ENCODE measurements at places on chromosomes 3 and 15.

- peak; percentile 21 for DNase-seq
Measured at GRCh38 chr3:160564949-160565441, 376 bp downstream of the KPNA4 start.

GRCh38 chr3:159764490-159765029 is 224.1 kb upstream of the IL12A start:
- DNase-seq, result no peak

- peak; percentile 19 for DNase-seq
Measured at GRCh38 chr3:51642462-51642861, 28.6 kb upstream of the TEX264 start.

DNA sequence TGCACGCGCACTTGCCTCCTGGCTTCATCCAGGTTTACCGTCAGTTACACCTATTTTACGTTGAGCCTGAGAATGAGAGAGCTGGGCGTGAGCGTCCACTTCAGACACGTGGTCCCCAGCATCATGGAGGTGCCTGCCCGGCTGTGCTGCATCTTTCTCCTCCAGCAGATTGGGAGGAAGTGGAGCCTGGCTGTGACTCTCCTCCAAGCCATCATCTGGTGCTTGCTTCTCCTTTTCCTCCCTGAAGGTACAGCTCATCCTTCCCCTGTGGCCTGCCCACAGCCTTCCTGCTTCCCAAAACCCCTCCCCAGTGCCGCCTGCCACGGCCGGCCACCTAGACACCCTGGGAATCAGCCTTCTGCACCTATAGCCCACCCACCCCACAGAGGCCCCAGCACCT is 31.6 kb downstream of the SLC22A14 start:
- DNase-seq, result no peak

DNA sequence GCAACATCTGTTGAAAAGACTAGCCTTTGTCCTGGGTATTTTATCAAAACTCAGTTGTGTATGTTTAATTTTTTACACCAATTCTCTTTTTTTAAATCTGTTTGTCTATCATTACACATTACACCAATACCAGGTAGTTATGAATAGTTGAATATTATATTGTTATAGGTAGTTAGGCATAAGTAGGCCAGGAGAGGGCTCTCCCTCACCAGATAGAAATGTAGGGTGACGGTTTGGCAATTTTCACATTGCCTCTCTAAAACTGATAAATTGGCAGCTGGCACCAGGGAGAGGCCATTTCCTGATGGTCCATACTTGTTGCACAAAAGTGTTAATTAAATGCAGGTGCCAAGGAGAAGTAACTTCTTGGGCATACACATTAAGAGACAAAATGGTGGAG is 483.1 kb upstream of the EPHA6 start:
- DNase-seq, result peak; percentile 42

- no peak for DNase-seq
Measured at GRCh38 chr3:135460273-135460672, 505.3 kb upstream of the PPP2R3A start.

- DNase-seq, result no peak
Measured at GRCh38 chr3:44175070-44175469, 66.6 kb upstream of the TOPAZ1 start.

DNA sequence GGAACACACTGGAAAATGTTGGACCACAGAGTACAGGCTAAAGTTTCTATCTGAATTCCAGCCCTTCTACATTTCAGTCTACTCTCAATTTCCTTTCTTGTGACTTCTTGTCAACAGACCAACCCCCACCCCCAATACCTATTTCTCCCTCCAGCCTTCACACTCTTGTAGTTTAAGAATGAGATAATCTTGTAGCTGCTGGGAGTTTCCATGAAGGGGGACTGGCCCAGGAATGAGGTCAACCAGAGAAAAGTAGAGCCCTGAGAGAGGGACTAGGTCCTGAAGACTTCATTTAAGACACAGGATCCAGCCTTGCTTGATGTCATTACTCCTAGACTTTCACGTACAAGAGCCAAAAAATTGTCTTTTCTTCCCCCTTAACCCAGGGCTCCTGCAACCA is 29.5 kb upstream of the FAM107A start:
- DNase-seq, result no peak

DNA sequence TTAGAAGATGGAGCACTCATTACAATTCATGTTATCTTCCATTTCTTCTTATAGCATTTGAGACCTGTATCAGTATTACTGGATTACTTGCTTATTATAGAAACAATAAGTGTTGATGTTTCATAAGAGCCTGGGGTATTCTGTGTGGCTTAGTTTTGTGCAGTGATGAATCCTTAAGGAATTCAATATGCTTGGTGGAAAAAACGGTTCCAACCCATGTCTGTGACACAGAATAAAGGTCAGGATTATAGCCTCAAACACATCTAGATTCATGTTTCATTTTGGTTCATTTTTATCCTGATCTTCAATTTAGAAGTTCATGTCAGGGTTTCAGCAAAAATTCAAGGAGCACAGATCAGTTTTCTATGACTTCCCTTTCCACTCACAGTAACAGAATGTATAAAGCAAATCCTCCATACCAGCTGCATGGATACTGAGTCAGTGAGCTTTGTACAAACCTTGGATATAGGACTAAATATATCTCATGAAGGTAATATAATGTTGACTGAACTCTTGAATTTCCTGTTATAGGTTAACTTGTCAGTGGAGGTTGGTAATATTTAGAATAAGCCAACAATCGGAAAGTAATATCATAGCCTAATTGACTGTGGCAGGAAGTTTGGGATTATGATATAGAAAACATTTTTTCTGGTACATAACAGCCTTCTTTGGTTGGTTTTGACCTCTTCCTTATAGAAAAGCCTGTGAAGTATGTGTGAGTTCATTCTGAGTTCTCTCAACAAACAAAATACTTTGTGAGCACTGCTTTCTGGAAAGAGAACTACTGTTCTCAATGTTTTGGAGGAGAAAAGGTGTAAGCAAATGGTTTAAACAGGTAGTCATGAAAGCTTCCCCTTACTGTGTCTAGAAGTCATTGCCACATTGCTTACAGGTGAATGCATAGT is 218.2 kb upstream of the TPM1 start:
- no peak for DNase-seq

DNA sequence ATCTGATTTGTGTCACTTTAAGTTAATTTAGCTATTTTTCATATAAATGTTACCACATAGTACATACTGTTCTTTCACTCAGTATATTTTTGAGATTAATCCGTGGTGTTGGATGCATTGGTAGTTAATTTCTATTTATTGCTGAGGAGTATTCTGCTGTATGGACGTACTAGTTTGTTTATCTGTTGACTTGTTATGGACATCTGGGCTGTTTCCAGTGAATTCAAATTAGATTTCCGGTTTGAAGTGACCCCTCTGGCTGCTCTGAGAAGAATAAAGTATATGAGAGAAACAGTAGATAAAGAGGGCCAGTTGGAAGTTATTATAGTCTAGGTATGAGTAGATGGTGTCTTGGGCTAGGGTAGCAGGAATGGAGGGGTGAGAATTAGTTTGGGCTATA is 15.6 kb downstream of the KAT2B start:
- DNase-seq, result no peak

- DNase-seq, result peak; percentile 26
Measured at GRCh38 chr3:176920766-176921160, 276.5 kb downstream of the TBL1XR1 start.

- DNase-seq, result no peak
Measured at GRCh38 chr3:58206406-58207011, 4.3 kb downstream of the DNASE1L3 start.

- no peak for DNase-seq
Measured at GRCh38 chr3:43171748-43172147, 65.9 kb upstream of the POMGNT2 start.

DNA sequence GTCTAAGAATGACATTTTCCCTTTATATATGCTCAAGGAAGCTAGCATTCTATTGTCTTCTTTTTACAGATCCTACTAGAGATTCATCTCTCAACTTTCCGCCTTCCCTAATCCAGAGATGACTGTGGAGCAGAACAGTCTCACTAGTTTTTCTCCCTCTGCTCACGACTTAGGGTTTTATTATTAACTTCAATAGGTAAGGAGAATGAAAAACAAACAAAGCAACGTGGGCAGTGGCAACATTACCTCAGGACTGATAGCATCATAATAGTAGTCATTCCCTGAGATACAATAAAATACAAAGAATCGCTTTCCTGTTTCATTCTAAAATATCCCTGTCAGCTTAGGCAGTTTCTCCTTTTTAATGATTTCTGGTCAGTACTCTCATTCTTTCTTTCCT is 154.3 kb upstream of the PLAAT1 start:
- DNase-seq, result no peak

DNA sequence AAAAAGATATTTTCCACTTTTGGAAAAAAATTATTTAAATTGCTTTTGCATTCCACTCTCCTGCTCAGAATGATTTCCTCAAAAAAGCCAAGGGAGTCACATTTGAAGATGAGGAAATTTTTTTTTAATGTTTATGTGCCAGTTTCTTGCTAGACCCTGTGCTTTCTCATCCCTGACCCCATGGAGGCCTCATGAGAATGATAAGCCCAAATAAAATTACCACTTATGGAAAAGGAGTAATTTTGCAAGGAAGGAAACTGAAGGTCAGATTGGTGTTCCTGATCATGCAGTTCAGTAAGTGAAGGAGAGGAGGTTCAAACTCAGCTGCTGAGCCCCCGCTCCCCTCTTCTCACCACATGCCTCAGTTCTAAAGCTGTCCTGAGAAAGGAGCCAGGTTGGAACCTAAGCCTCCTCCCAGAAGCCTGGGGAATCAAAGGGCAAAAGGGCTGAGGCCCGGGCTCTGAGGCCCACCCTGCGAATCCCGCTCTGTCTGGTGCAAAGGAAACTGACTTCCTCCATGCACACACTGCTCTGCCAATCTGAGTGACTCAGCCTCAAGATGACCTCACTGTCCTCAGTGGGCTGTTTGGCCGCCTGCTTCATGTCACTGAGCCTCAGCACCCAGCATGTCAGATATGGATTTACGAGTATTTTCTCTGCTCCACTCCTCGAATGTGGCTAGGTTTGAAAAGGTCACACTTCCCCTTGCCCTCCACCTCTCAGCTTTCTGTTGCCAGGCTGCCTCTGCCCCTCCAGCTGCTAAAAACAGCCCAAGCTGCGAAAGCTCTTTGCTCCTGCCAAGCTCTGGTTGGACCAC is 56.9 kb upstream of the FLNB start:
- peak; percentile 95 for DNase-seq

DNA sequence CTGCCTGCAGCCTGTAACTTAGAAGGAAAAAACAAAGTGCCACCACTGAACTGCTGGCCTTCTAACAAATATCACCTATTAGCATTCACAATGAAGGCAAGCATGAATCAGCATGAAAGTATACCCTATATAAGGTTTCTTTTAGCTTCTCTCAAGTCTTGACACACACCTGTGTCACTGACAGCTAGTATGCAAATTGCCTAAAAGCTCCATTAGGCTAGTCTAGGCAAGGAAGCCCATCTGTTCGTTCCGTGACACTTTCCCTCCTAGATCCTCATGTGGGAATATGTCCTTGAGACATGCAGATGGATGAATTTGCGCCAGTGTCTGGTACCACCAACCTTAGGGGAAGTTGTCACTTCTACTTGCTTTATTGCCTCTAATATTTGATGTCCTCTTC is 129.3 kb downstream of the RBMS3 start:
- no peak for DNase-seq

DNA sequence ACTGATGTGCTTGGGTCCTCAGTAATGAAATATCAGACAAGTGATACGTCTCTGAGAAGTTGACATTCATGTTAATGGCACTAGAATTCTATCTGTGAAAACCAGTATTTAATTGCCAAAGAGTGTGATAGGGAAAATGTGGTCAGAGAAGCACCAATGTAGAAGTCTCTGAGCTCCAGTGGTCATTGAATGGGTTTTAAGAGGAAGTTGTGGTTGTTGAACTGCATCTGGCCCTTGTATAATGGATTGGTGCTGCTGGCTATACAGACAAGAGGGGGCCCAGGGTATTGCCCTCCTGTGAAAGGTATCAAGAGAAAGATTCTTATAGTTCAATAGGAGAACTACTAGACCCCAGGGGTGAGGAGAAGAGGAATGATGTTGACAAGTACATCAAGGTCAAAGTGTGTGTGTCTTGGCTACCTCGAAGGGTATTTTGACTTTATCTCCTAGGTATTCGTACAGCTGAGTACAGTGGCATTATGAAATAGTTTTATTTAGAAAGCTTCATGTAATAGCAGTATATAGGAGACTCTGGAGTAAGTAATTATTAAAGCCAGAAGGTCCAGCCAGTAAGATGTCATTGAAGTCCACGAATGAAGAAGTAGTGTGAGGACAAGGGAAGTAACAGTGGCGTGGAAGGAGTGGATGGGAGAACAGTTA is 47.1 kb downstream of the CHD2 start:
- no peak for DNase-seq

DNA sequence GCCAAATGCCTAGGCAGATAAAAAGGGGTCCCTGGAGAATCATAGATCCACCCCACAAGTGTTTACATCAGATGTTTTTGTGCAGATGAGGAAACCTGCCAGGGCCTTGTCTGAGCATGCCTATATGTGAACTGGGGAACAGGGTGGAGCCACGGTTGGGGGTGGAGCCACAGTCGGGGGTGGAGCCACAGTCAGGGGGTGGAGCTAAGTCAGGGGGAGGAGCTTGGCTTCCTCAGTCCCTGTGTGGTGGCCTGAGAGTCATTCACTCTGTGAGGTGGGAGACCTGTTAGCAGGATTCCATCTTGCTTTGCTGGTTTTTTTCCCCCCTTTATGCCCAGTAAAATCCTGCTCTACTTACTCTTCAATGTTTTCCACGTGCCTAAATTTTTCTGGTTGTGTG is 57.8 kb upstream of the TGFBR2 start:
- DNase-seq, result no peak

DNA sequence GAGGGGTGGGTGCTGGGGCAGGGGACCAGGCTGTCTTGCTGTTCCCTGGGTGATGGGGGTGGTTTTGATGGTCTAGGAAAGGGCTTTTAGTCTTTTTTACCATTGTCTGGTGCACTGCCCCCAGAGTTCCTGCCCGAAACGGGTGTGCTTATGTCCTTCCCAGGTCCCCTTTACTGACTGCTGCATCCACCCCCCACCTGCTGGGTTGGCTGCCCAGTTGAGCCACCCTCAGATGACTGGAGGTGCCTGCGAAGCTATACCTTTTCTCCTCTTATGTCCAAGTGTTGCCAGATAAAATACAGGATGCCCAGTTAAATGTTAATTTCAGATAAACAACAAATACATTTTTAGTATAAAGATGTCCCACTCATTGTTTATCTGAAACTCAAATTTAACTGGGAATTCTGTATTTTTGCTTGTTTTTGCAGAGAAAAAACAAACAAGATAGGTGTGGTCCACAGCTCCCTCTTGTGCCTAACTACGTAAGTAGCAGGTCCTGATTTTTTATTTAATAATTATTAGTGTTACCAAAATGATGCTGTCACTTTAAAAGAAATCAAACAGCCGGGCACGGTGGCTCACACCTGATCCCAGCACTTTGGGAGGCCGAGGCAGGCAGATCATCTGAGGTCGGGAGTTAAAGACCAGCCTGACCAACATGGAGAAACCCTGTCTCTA is 6.1 kb upstream of the RPP14 start:
- peak; percentile 71 for DNase-seq

- no peak for DNase-seq
Measured at GRCh38 chr15:41512512-41512939, 1.1 kb downstream of the LTK start.

DNA sequence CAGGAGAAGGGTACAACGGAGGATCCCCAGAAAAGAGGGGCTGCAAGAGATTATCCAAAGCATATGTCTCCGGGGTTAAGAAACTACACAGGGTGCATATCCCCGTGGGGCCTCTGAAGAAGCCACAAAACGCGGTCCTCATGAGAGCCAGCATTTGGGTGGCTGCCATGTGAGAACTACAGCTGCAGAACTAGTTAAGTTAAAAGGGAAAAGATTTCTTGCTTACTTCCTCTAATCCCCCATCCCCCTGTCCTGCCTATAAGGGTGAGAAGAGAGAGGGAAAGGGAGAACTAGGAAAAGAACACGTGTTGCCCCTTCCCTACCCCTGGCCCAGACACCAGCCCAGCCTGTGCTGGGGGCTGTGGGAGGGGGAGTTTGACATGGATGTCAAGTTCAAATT is 70.4 kb upstream of the PCSK6 start:
- no peak for DNase-seq
